Cerebellar nuclear complex (tissue), 1 donor: ENCODE measurements at places on chromosomes 11 and 22.

- no peak for DNase-seq
Observed at GRCh38 chr11:9030601-9031000, 26.8 kb upstream of the NRIP3 start.

DNA sequence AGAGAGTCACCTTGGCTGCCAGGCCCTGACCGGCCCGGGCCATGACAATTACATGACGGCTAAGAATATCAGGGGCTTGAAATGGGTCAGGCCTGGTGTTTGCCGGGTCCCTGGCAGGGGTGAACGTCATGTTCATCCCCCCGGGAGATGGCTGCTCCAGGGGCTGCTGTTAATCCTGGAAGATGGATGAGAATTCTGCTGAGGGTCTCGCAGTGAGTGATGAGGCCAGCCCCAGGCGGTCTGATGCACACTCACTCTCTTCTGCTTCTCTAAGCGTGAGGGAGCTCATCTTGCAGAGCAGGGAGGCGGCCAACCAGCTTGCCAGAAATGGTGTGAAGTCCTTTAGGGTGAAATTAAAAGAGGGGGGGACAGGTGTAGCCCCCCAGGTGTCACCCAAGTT lies 101.3 kb upstream of the ANO1 start:
- DNase-seq = no peak

DNA sequence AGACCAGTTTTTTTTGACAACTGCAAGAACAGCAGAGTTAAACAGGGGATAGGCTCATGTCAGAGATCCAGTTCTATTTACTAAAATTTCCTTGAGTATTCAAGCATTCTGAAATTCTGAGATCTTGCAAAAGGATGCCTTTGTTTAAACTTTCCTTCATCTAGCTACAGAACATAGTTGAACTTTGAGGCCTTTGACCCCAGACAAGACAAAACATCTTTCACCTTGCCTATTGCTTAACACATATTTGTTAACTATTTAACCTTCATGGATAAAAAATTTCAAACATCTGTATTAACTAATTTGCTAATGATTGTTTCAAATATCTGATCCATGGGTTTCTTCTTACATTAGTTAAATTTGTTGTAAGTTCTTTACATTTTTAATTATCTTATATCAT lies 38.2 kb downstream of the GLYATL1 start:
- DNase-seq = no peak

DNA sequence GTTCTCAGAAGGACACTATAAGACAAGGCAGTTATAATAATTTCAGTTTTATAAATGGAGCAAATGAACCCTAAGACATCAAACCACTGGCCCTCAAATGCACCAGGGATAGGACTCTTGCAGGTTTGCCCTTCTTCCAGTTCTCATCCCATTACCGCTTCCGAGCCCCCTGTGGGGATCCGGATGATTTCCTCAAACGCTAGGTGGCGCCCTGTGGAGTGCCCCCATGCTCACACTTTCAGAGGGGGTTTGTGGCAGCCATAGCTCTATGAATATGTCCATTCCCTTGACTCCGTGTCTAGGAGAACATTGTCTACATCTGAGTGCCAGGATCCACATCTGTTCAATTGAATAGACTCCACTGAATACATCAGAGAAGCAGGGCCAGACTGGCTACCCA lies 816.3 kb downstream of the NTM start:
- no peak for DNase-seq

GRCh38 chr11:41522391-41522790 lies 62.9 kb upstream of the LRRC4C start:
- DNase-seq = no peak

- no peak for DNase-seq
Observed at GRCh38 chr22:41833369-41834004, 582 bp downstream of the SREBF2 start.

GRCh38 chr11:121715405-121715804 lies 262.6 kb upstream of the SORL1-AS1 start:
- no peak for DNase-seq

DNA sequence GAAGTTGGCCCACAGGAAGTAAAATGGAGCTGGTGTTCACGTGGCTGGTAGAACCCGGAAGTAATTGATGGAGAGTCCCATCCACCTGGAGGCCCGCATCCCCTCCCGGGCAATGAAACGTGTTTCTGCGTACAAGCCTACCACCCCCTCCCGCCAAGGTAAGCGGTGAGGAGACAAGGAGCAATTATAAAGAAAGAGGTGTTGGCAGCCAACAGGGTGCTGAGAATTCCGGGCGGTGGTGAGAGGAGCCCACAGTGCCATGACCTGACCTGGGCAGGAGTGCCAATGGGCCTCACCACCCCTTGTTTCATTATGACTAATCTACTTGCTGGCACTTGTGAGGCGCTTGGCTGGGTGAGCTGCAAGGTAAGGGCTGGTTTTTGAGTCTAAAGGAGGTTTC lies 83.8 kb upstream of the BID start:
- no peak for DNase-seq

GRCh38 chr11:12189543-12190235 lies 79.3 kb downstream of the MICAL2 start:
- DNase-seq = no peak

GRCh38 chr11:118911880-118912741 lies 13.6 kb downstream of the BCL9L start:
- DNase-seq = no peak

DNA sequence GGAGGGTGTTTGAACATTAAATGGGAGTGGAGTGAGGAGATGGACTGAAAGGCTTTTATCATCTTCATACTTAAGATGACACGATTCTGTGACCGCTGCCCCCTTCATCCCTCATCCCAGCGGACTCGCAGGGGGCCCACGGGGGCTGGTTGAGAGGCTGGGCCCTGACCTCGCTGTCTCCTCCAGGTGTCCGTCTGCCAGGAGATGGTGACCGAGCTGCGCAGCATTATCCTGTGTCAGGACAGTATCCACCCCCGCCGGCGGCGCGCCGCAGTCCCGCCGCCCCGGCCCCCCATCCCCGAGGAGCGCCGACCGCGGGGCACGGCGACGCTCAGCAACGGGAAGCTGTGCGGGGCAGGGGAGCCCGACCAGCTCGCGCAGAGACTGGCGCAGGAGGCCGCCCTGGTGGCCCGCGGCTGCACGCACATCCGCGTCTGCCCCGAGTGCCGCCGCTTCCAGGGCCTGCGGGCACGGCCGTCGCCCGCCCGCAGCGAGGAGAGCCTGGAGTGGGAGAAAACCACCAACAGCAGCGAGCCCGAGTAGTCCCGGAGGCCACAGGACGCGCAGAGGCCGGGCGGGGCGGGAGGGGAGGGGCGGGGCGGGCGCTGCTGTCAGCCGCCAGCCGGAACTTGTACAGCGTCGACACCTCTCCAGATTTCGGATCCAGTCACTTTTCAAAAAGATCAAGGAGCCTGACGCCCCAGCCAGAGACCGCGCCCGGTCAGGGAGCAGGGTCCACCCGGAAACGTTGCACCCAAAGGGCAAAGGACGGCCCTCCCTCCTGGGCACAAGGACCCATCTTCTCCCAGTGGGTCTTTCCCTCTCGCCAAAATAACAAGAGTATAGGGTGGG lies 38.0 kb upstream of the TBCEL start:
- no peak for DNase-seq

GRCh38 chr11:114448749-114449482 lies 9.6 kb downstream of the REXO2 start:
- peak; percentile 22 for DNase-seq

DNA sequence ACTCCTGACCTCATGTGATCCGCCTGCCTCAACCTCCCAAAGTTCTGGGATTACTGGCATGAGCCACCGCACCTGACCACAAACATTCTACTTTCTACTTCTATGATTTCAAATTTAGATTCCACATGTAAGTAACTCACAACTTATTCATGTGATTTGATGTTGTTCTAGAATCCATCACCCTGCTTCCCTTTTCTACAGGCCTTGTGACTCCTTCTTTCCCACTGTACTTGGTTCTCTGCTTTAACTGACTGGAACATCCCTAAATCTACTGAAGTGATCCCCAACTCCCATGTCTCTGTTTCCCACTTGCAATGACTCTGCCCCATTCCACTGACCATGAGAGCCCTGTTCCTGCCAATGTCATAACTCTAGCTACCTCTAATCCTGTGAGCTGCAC lies 25.7 kb upstream of the MRPL17 start:
- no peak for DNase-seq

DNA sequence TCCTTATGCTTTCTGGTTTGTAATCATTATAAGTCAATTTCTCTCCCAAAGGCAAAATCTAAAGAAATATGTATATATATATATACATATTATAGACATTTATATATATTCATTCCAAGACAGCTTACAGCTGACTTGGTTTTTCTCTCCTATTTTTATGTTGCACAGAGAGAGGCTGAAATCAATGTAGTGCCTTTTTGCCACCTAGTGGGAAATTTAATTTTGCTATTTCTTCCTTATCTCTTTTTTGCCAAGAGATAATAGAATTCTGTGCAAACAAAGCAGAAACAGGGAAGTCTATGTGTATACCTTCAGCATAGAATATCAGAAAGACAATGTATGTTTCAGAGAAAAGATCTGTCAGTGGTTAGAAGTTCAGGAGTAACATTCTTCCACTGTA lies 186.0 kb upstream of the ANO5 start:
- DNase-seq = no peak

GRCh38 chr11:75323609-75324008 lies 27.9 kb downstream of the ARRB1 start:
- DNase-seq = no peak

DNA sequence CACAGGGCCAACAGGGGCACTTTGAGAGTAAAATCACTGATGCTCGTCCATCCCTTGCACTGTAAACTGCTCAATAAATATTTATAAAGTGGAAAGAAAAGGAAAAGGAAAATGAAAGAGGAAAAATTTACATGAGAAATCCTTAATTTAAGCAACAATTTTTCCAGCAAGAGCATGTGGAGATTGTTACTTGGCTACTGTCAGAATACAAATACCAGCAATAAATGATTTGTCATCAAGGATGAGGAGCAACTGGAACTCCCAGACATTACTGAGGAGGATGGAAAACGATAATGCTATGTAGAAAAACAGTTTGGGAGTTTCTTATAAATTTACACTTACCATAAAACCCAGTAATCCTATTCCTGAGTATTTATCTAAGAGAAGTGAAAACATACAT lies 123.0 kb downstream of the SGSM3 start:
- DNase-seq = no peak

GRCh38 chr11:46901156-46901555 lies 17.2 kb downstream of the LRP4 start:
- no peak for DNase-seq

GRCh38 chr11:788953-789940 lies 643 bp downstream of the CEND1 start:
- DNase-seq = no peak

DNA sequence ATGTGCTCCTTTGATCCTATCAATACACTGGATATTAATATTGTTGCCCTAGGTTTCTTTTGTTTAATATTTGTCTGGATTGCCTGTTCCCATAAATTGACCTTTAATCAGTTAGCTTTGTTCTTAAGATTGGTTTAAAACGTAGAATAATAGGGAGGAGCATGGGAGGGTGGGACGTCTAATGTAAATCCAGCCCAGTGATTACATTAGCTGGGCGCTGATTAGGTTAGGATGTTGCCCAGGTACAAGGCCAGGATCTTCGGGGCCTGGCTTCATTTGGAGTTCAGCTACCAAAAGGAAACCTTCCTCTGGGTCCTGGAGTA lies at the start of gene SRSF8:
Gene SRSF8, plus strand, starts transcription at position 204 of the 323 bp plus-strand sequence. CDS start 308 bp downstream, outside the sequence.
- DNase-seq = no peak

DNA sequence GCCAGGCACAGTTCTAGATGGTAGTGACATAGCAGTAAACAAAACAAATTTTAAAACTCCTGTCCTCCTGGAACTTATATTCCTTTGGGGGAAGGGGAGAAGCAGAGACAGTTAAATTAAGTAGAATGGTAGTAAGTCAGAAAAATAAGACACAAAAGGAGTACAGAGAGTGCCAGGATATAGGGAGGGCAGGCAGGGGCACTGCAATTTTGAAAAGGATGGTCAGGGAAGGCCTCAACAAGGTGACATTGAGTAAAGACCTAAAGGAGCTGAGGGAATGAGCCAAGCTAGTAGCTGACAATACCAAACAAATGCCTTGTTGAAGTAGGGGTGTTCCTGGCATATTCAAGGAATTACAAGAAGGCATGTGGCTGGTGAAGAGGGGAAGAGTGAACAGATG lies 10.2 kb downstream of the NUP160 start:
- no peak for DNase-seq

- no peak for DNase-seq
Observed at GRCh38 chr11:81203876-81204275, 1529.8 kb downstream of the FAM181B start.

DNA sequence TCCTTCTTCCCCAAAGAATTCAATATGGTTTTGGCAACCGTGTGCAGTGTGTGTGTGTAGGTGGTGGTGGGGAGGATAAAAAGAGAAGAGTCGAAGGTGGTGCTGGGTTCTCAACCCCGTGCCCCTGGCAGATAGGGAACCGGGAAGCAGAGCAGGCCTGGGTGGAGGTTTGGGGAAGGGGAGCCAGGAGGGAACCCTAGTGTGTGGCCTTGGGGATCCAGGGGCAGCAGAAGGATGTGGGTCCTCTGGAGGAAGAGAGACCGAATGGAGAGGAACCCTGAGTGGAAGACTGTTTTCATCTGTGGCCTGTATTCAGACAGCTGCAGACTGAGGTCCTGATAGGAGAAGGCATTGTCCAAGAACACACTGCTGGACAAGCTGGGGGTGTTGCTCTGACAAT lies 73.3 kb upstream of the B3GAT1 start:
- no peak for DNase-seq

GRCh38 chr11:64107303-64107702 lies 58.6 kb downstream of the MACROD1 start:
- DNase-seq = no peak

DNA sequence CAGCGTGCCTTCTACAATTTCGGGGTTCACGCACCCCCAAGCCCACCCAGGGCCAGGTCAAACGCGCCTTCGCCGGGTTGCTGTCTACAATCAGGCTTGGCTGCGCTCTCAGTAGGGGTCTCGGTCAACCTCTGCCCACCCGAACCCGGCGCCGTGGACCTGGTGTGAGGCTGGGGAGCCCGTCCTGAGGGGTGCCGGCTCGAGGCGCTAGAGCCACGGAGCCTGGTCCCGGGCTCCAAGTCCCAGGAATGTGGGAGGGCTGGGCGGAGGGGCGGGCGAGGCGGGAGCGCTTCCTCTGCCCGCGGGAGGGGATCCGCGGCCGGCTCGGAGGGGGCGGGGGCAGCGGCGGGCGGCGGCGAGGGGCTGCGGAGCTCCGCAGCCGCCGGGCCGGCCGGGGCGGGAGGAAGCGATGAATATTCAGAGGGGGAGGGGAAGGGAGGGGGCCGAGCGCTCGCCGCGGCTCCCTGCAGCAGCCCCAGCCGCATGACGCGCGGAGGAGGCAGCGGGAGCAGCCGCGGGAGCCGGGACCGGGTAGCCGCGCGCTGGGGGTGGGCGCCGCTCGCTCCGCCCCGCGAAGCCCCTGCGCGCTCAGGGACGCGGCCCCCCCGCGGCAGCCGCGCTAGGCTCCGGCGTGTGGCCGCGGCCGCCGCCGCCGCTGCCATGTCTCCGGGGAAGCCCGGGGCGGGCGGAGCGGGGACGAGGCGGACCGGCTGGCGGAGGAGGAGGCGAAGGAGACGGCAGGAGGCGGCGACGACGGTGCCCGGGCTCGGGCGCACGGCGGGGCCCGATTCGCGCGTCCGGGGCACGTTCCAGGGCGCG lies at the start of gene PTPRJ:
Gene PTPRJ, plus strand, starts transcription at position 472 of the 819 bp plus-strand sequence. CDS start 354 bp downstream, outside the sequence.
- DNase-seq = no peak

GRCh38 chr22:47196166-47196849 lies 433.9 kb downstream of the TBC1D22A start:
- DNase-seq = no peak

- DNase-seq = no peak
Observed at GRCh38 chr11:112655371-112655770, 305.8 kb upstream of the NCAM1 start.

- no peak for DNase-seq
Observed at GRCh38 chr11:70916351-70916750, 336.0 kb downstream of the SHANK2 start.
